ENCODE measurements at places on chromosomes 1 and 21.

GRCh38 chr1:116529681-116530080, 41.1 kb downstream of the CD58 start:
- DNase-seq = no peak

DNA sequence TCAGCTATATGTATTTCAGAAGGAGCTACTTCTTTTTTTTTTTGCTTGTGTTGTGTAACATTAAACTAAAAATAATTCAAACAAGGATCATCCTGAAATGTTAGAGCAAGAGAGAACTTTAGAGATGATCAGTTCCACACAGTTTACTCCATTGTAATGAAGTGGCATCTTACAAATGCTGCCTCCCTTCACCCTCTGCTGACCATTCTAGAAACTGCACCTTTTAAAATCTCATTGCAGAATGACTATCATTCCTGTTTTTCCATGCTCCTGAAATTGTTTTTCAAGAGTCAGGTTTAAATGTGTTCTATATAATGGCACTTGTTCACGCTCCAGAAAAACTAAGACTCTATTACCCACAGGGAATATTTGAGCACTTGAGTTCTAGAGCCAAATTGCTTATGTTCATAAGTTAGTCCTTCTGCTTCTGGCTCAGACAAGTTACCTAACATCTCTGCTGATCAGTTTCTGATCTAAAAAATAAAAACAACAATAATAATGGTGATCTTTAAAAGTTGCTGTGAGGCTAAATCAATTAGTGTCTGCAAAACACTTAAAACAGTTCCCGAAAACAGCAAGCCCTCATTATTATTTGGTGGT, 21.5 kb upstream of the SLC44A5 start:
- no peak for DNase-seq

DNA sequence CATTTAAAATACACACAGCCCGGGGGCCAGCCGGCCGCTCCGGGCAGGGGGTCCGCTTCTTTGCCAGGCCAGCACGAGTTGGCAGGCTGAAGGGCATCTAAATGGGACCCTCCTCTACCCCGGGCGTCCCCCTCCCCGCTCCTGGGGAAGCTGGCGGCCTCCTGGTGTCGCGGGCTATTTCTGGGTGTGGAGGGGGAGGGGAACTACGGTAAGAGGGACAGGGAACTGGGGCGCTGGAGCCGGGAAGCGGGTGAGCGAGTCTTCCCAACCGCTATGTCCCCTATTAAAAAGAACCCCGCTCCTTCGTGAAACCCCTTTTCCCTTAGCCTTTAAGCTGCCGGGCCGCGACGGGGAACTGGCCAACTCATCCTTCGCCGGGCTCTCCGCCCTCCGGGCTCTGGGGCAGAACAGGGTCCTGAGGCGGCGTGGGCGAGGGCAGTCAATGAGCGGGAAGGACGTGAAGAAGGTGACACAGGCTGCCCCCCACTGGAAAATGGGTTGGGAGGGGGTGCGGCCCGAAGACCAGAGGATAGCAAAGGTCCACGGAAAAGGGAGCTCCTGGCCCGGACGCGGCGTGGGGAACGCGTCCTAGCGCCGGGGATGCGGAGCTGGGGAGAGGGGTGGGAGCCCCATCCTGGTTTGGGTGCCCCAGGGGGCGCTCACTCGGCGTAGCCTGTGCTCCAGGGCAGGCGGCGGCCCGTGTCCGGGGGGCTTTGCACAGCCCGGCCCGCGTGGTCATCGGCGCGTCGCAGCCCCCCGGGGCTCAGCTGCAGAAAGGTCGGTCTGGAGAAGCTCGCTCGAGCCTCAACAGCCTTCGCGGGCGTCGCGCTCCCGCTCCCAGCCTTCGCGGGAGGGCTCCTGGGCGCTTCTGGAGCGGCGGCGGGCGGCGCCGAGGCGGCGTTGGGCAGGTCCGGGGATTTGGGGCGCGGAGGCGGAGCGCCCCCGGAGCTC, 544 bp downstream of the PPM1J start:
- DNase-seq = no peak

- no peak for DNase-seq
Measured at GRCh38 chr1:178609015-178609414, 96.1 kb downstream of the TEX35 start.

Data from CD8-positive, alpha-beta memory T cell (primary cell).